Central memory CD8-positive, alpha-beta T cell (primary cell): ENCODE measurements at places on chromosomes 5 and 9.

GRCh38 chr5:159130871-159131270 is 31.2 kb upstream of the EBF1 start:
- no peak overlapping the region for H3K4me3 ChIP-seq
- H3K36me3 ChIP-seq = no peaks in the 10 kb centered on the region
- H3K4me1 ChIP-seq = no peaks in the 10 kb centered on the region
- H3K27ac ChIP-seq = no peak overlapping the region
- no peak for DNase-seq

GRCh38 chr5:7857926-7858632 is 7.1 kb upstream of the CFAP90 start:
- DNase-seq = no peak
- peaks cover 6% of the 10 kb centered on the region for H3K4me1 ChIP-seq
- H3K27me3 ChIP-seq = no peaks in the 10 kb centered on the region
- peaks cover 36% of the 10 kb centered on the region for H3K36me3 ChIP-seq

- H3K36me3 ChIP-seq = peaks cover 10% of the 10 kb centered on the region
- no peak overlapping the region for H3K4me3 ChIP-seq
Observed at GRCh38 chr9:93066978-93067603, 8.6 kb downstream of the SUSD3 start.

- H3K4me1 ChIP-seq = peaks cover 7% of the 10 kb centered on the region
- H3K27ac ChIP-seq = no peak overlapping the region
- no peaks in the 10 kb centered on the region for H3K27me3 ChIP-seq
- no peak for DNase-seq
Observed at GRCh38 chr5:109884676-109885075, 194.9 kb downstream of the MAN2A1 start.

DNA sequence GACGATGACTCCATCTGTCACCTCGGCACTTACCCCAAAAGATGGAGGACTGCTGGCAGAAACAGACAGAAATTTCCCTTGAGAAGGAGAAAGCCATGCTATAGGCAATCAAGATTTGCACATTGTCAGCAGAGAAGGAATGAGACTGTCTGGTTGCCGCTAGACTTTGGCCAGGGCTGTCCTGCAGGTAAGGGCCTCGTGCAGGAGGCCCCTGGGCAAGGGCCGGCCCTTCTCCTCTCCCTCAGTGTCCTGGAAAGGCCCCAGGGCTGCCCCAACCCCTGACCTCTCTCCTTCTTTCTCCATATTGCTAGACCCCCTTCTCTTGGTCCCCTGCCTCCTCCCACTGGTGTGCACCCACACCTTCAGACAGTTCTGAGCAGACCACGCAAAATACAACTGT is 14.6 kb upstream of the KCNIP1 start:
- H3K4me3 ChIP-seq = no peak overlapping the region
- H3K4me1 ChIP-seq = no peaks in the 10 kb centered on the region
- H3K36me3 ChIP-seq = no peaks in the 10 kb centered on the region
- peaks cover 52% of the 10 kb centered on the region for H3K27me3 ChIP-seq

- no peaks in the 10 kb centered on the region for H3K36me3 ChIP-seq
- no peaks in the 10 kb centered on the region for H3K4me1 ChIP-seq
- H3K27ac ChIP-seq = no peak overlapping the region
- no peak overlapping the region for H3K4me3 ChIP-seq
- peaks cover 15% of the 10 kb centered on the region for H3K27me3 ChIP-seq
Observed at GRCh38 chr9:135584934-135585333, 23.4 kb downstream of the PAEP start.

DNA sequence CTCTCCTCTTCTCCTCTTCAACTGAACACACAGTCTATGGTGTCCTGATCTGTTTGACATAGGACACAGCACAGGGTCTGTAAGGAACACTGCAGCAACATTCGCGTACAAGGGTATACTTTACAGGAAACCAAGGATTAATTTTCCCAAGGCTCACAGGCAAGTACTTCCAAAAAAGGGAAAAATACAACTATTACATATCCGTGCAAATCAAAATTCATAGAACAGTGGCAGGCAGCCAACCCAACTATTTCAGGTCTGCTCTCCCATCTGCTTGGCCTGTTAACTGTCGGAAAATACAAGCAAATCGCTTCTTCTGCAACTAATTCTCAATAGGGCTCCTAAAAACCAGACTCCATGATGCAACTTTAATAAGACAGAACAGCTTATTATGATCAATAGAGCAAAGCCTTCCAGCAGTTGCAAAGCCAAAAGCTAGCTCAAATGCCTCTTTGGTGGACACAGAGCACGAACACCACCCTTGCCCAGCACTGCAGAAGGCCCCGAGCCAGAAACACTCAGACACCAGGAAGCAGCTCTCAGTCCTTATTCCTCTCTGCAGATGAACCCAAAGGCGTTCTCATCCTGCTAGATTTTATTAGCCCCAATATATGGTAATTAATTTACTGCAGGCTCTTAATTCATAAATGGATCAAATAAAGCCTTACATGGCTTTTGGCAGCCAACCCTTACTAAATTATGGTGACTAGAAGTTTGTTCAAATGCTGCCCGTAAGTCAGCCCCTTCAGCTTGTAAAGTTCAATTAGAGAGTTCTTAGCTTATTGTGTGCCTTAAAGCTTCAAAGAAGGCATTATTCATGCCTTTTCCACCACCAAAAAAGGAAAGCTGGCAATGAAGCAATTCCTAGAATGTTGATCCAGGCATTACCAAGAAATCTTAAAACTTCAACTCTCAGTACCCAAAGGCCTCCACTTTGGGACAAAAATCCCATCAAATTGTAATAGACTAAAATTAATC is 68.8 kb downstream of the ZNF608 start:
- peaks cover 2% of the 10 kb centered on the region for H3K36me3 ChIP-seq
- DNase-seq = no peak
- H3K27ac ChIP-seq = no peak overlapping the region
- H3K27me3 ChIP-seq = no peaks in the 10 kb centered on the region
- H3K4me3 ChIP-seq = no peak overlapping the region

- no peak overlapping the region for H3K27ac ChIP-seq
- no peaks in the 10 kb centered on the region for H3K36me3 ChIP-seq
- H3K4me1 ChIP-seq = peaks cover 11% of the 10 kb centered on the region
- peaks cover 19% of the 10 kb centered on the region for H3K27me3 ChIP-seq
- H3K4me3 ChIP-seq = no peak overlapping the region
Observed at GRCh38 chr5:176440927-176441706, 7.1 kb upstream of the FAF2 start.

DNA sequence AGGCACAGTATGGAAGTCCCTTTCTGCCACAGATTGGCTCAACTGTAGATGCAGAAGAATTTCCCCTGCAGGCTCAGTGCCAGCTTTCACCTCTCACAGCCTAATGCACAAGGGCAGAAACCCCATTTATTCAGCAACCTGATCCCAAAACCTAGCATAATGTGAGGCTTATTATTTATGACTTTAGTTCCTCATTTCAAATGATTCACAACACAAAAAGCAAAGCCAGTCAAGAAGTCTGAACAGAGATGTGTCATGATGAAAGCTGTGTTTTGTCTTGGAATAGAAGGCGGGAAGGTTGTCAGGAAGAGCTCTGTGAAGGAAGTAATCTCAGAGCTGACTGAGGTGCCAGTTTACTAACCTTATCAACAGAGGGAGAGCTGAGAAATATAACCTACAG is 369.7 kb downstream of the LRRC70 start:
- no peaks in the 10 kb centered on the region for H3K36me3 ChIP-seq
- DNase-seq = no peak
- no peak overlapping the region for H3K4me3 ChIP-seq
- H3K27me3 ChIP-seq = no peaks in the 10 kb centered on the region

DNA sequence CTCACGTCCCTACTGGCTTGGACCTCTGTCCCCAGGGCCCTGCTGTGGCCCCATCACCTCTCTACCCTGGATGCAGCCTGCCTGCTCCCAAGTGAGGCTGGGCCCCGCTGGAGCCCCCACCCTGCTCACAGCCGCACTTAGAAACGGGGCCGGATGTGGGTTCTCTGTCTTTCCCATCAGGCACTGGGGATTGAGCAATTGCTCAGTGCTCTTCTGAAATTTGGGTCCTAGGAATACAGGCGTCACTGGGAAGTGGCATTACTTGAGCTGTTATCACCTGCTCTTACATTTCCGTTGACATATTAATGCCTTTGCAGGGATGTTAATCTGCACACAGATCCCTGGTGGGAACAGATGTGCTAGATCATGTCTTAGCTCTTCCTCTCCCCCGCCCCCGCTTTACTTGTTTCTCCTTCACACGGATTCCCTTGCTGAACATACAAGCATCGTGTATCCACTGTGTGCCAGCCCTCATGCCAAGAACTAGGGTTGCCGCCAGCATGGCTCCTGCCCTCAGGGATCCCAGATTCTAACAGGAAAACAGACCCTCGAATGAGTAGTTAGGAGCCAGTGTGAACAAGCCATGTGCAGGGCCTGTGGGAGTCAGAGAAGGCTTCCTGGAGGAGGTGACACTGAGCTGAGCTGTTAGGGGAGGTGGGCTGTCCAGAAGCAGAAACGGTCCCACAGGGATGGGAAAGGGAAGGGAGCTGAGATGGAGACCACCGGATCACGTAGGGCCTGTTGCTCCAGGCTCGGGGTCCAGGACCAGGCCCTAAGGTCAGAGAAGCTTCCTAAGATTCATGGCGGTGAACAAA is 65.1 kb downstream of the NEK6 start:
- H3K27ac ChIP-seq = peak overlapping the region; percentile 29
- H3K4me1 ChIP-seq = peaks cover 8% of the 10 kb centered on the region
- H3K36me3 ChIP-seq = peaks cover 8% of the 10 kb centered on the region
- no peaks in the 10 kb centered on the region for H3K27me3 ChIP-seq
- DNase-seq = no peak

DNA sequence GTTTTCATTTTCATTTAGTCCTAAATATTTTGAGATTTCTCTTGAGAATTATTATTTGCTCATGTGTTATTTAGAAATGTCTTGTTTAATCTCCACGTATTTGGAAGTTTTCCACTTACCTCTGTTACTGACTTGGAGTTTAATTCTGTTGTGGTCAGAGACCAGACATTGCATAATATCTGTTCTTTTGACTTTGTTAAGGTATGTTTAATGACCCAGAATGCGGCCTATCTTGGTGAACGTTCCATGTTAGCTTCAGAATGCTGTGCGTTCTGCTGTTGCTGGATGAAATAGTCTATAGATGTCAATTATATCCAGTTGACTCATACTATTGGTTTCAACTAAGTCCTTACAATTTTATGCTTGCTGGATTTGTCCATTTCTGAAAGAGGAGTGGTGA is 325.3 kb upstream of the TARS1 start:
- no peaks in the 10 kb centered on the region for H3K36me3 ChIP-seq
- H3K27me3 ChIP-seq = no peaks in the 10 kb centered on the region
- DNase-seq = no peak
- no peak overlapping the region for H3K27ac ChIP-seq

DNA sequence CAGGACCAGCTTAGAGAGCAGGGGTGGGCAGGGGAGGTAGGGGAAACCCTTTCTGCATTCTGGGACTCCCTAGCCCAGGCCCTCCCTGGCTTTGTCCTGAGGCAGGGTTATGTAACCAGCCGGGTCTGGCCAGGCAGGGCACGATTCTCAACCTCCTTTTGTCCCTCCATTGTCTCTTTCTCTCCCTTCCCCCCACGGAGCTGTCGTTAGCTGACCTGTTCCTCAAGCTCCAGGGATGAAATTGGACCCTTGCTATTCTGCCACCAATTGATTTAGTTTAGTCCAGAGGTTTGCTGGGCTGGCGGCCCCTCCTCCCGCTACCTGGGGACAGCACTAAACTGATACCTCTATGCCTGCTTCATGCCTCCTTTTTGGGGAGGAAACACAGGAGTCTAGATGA is 9.4 kb upstream of the NDST1 start:
- DNase-seq = no peak
- no peak overlapping the region for H3K4me3 ChIP-seq
- H3K36me3 ChIP-seq = no peaks in the 10 kb centered on the region

DNA sequence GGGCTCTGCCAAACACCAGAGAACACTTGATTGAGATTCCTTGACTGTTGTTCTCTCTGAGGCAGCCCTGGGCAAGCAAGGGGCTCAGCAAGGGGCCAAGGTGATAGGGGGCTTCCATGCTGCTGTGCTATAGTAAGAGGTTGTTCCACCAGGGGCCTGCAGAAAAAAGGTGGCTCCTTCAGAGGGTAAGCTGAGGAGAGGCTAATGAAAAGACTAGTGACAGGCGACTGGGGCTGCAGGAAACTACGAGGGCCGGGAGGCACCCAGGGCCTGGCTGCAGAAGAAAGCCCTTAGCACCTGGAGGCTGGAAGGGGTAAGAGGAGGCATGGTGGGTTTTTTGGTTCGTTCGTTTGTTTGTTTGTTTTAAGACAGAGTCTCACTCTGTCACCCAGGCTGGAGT is 88.0 kb upstream of the CTNNA1 start:
- H3K4me1 ChIP-seq = peaks cover 44% of the 10 kb centered on the region
- DNase-seq = no peak
- H3K27ac ChIP-seq = no peak overlapping the region
- H3K36me3 ChIP-seq = peaks cover 9% of the 10 kb centered on the region
- H3K4me3 ChIP-seq = no peak overlapping the region

- DNase-seq = no peak
- H3K27me3 ChIP-seq = no peaks in the 10 kb centered on the region
- peaks cover 3% of the 10 kb centered on the region for H3K36me3 ChIP-seq
- H3K4me3 ChIP-seq = peak overlapping the region; percentile 29
- H3K27ac ChIP-seq = peak overlapping the region; percentile 29
Observed at GRCh38 chr9:109010746-109011145, 2.6 kb downstream of the CTNNAL1 start.

DNA sequence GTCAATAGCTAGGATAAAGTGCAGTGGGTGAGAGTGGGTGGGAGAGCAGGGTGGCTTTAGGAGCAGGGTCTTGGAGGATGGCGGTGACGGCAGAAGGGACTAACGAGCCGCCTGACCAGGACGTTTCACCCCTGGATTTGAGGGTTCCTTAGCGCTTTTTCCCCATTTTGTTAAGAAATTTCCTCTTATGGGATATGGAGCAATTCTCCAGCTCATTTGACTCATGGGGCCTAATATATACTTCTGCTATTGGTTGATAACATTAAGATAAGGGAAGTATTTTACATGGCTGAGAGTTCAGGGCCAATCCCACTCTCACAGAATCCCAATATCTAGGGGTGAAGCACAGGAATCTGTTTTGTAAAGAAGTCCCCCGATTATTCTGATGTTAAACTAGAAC is 17.6 kb downstream of the CD180 start:
- H3K4me1 ChIP-seq = peaks cover 30% of the 10 kb centered on the region
- no peak overlapping the region for H3K4me3 ChIP-seq
- peaks cover 1% of the 10 kb centered on the region for H3K36me3 ChIP-seq
- H3K27ac ChIP-seq = no peak overlapping the region

GRCh38 chr9:19649336-19650041 is 139.3 kb downstream of the SLC24A2 start:
- DNase-seq = no peak
- no peaks in the 10 kb centered on the region for H3K4me1 ChIP-seq
- H3K27ac ChIP-seq = no peak overlapping the region
- H3K27me3 ChIP-seq = peaks cover 25% of the 10 kb centered on the region
- H3K4me3 ChIP-seq = no peak overlapping the region
- H3K36me3 ChIP-seq = no peaks in the 10 kb centered on the region

DNA sequence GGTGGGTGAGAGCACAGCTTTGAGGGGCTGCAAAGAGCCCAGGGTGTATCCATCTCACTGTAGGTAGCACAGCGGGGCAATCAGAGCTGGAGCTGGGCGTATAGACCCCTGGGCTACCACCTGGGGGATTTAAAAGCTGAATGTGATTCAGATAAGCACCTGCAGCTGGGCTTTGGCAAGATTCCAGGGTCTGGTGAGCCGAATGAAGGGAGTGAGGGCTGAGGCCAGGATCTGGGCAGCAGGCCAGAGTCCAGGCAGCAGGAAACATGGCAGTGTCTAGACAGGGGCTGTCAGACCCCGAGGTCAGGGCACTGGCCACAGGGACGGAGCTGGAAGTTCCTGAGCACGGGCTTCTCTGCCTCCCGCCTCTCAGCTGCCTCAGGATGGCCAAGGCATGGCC is 8.7 kb downstream of the ASS1 start:
- H3K4me1 ChIP-seq = no peaks in the 10 kb centered on the region
- H3K36me3 ChIP-seq = no peaks in the 10 kb centered on the region
- DNase-seq = no peak
- no peak overlapping the region for H3K4me3 ChIP-seq
- peaks cover 3% of the 10 kb centered on the region for H3K27me3 ChIP-seq
- no peak overlapping the region for H3K27ac ChIP-seq
